ENCODE measurements at places on chromosomes 11 and 22. TPM values are rescaled to one million over a fixed set of nuclear protein-coding genes. Genes with fewer than 3 reads are reported as not detected.

The PDHX gene
- total RNA-seq: 37.5 TPM

GRCh38 chr11:125114518-125114917 lies 3.1 kb upstream of the TMEM218 start:
- no peak for DNase-seq

DNA sequence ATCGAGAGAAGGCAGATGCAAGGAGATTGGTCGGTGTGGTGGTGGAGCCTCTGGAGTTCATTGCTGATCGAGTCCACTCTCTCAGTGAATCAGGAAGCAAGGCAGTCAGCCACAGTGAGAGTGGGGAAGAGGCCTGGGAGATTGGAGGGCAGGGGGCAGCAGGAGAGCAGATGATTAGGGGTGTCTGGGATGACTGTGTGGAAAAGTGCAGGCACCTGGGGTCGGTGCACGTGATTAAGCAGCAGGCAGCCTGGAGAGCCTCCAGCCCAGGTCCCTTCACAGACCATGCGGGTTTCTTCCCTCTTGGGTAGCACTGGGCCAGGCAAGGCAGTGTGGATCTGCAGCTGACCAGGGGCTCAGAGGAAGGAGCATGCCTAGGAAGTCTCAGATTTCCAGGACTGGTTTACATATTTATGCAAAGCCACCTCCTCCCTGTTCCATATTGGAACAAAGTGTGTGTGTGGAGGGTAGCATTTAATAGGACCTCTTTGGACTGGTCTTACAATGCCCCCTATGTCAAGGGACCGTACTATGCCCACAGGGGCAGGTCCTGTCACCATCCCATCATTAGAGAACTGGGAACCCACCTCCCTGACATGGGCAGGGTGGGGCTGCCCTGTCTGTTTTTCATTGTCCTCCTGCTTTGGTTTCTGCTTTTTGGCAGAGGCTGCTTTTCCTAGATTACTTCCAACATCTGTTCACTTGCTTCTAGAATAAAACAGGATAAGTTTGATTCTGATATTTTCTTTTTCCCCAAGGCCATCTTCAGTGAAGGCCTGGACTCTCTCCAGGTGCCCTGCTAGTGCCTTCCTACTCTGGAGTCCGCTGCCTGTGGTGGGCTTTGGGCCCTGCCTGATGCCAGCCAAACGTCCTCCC lies 14.0 kb upstream of the GDPD5 start:
- DNase-seq: no peak

The GAL3ST1 gene
- 3.5 TPM for total RNA-seq

DNA sequence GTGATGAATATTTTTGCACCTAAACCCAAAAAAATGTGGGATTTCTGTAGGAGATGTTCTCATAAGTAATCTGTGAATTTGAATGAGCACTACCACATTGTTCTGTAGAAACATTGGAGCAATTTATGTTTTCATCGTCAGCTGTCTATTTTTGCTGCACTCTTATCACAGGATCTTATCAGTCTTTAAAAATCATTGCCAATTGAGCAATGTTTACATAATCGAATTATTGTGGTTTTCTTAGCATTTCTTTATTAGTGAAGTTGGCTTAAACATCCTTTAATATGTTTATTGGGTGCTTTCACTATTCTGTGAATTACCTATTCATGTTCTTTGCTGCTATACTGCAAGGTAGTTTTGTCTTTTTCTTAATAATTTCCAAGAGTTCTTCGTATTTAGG lies 37.8 kb downstream of the C11orf96 start:
- DNase-seq: no peak

DNA sequence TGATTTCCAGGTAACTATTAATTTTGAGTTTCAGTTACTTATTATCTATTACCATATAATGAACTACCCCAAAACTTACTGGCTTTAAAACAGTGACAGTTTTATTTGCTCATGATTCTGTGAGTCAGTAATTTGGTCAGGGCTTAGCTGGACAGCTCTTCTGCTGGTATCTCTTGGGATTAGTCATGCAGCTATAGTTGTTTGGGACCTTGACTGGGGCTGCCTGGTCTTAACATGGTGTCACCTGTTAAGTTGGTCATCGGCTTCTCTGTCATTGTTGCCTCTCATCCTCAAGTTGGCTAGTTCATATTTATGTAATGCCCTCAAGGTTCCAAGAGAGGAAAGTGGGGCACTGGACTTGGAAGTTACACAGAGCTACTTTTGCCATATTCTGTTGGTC lies 177.5 kb downstream of the TMEM135 start:
- DNase-seq: no peak

DNA sequence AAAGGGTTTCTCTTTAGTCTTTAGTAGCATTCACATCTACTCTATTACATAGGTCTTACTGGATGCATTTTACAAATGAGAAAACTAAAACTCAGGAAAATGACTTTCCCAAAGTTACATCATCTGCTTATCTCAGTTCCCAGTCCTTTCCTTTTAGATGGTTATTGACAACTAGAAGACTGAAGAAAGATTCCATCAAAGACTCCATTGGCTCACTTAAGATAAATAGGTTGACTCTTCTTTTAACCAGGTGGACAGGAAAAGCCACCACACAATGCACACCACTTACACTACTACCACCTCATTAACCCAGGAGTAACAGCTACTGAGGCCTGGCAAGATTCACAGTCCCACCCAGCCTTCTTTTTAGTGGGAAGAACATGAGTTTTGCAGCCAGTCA lies 123.6 kb downstream of the TRIM44 start:
- no peak for DNase-seq

GRCh38 chr22:22380098-22381030 lies 128.2 kb downstream of the ZNF280B start:
- no peak for DNase-seq

The MS4A6E gene
- total RNA-seq: 2.6 TPM

DNA sequence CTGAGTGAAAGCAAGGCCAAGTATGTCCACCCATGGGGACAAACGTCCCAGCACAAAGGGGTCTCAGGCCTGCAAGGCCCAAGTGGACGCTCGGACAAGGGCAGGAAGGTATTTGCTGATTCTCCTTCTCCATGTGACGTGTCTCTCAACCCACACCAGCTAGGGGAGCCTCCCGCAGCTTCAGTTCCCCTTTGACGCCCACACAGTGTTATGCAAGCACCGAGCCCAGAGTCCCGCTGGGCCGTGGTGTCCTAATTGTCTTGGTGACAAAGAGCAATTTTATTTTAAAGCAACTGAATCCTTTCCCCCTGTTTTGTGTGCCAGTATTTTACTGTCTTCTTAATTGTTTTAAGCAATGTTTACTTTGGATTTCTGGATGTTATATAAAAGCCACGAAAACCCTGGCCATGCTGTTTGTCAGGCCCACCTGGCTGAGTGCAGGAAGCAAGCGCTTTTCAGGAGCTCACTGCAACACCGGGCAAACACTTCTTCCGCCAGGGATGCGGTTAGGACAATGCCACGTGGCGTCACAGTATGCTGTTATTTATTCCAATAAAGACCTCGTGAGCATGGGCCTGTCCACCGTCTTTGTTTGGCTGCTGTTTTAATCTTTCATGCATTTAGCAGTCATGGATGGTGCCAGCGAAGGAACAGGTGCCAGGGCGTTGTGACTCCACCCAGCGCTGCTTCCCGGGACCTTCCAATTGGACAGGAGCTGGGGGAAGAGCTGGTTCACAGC lies 8.2 kb upstream of the PARVG start:
- no peak for DNase-seq

GRCh38 chr11:134667175-134667500 lies 255.1 kb upstream of the B3GAT1 start:
- DNase-seq: no peak

DNA sequence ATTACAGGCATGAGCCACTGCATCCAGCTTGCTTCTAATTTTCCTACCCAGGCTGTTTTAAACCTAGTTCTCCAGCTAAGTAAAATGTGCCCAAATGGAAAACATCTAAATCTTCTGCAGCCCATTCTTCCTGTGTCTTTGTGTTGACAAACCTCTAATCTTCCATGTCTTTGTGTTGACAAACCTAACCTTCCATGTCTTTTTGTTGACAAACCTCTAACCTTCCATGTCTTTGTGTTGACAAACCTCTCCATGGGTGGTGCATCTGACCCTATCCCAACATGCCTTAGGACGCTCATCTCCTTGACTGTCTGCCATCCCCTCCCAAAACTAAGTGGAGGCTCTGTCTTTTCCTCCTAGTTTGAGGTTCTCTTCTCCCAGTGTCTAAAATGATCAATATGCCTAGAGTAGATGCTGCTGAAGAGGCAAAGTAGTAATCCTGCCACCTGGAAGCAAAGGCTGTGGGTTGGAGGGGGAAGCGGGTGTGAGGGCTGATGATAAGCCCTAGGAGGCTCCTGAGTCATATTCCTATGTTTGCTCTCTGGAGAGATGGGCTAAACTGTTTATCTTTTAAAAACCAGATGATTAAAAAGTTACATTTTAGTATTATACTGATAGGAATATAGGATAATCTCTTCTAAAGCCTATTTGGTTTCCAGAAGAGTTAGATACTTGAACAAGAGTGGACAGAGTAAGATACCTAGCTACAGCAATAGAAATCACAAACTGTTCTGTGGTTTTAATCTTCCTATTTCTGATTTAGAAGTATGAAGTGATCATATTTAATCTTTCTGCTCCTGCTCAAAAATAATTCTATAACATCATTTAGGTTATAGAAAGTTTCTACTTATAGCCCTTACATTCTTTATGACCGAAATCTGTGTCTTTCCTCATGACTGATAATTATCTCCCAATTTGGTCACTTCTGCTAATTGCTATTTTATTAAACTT lies 7.9 kb downstream of the FEN1 start:
- DNase-seq: no peak

- peak; percentile 51 for DNase-seq
Measured at GRCh38 chr22:29478326-29479276, 1.4 kb upstream of the NEFH start.

The PKNOX2 gene
- total RNA-seq: 9.3 TPM

GRCh38 chr11:59754494-59754858 lies 700 bp upstream of the STX3 start:
- no peak for DNase-seq

DNA sequence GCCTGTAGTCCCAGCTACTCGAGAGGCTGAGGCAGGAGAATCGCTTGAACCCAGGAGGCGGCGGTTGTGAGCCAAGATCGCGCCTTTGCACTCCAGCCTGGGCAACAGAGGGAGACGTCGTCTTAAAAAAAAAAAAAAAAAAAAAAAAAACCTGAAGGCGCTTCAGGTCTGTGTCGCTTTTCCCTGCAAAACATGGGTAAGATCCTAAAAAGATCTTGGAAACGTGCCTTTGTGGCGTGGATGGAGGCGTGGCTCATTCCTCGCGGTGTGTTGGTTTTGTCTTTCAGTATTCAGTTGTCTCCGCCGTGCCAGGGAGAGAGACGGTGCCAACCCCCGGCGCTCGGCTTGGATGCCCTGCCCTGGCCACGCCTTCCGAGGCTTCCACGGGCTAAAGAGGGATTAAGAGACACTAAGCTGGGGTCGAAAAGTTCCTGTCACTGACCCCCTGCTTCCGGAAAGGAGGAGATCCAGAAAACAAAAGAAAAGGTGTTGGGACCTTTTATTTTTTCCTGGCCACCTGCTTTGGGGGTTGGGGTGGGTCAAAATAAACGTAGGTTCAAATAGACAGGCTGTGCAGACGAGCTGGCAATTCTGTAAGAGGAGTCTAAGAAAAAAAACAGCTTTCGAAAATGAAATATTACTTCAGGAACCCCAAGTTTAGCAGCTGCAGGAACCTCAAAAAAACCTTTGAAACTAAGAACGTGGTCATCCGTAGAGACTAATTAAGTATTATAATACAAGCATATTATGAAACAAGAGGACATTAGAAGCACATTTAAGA lies 1.1 kb upstream of the SLC35F2 start:
- DNase-seq: peak; percentile 11
